ENCODE measurements at places on chromosomes 2 and 18.

DNA sequence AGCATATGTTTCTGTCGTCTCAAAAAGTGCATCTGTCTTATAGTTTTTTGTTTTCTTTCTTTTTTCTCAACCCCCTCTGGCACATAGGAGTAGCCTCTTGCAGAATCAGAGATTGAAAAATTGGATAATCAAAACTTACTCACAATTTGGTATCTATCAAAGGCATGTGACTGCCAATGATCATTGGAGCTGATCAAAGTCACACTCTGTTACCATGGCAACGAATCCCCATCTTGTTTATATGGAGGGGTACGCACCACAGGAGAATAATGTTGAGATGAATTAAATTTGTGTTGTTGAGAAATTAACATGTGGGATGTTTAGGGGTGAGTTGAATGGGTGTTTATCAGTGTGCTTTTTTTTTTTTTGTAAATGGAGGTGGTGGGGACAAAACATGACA, 458.3 kb upstream of the FANCL start:
- no peak for DNase-seq

- DNase-seq, result no peak
Observed at GRCh38 chr2:235961711-235962110, 206.5 kb downstream of the GBX2 start.

GRCh38 chr2:105032476-105032875, 5.4 kb upstream of the MRPS9 start:
- no peak for DNase-seq

GRCh38 chr2:217691920-217692666, 310.7 kb downstream of the TNS1 start:
- DNase-seq, result no peak

- no peak for DNase-seq
Observed at GRCh38 chr2:177754492-177754873, 318.1 kb downstream of the PDE11A start.

GRCh38 chr18:23114171-23114881, 21.0 kb upstream of the CABLES1 start:
- no peak for DNase-seq

- no peak for DNase-seq
Observed at GRCh38 chr2:20930928-20931327, 108.0 kb upstream of the LDAH start.

GRCh38 chr2:37447446-37447845, 103.0 kb downstream of the QPCT start:
- DNase-seq, result no peak

- DNase-seq, result no peak
Observed at GRCh38 chr2:240794178-240794721, 25.8 kb downstream of the KIF1A start.

DNA sequence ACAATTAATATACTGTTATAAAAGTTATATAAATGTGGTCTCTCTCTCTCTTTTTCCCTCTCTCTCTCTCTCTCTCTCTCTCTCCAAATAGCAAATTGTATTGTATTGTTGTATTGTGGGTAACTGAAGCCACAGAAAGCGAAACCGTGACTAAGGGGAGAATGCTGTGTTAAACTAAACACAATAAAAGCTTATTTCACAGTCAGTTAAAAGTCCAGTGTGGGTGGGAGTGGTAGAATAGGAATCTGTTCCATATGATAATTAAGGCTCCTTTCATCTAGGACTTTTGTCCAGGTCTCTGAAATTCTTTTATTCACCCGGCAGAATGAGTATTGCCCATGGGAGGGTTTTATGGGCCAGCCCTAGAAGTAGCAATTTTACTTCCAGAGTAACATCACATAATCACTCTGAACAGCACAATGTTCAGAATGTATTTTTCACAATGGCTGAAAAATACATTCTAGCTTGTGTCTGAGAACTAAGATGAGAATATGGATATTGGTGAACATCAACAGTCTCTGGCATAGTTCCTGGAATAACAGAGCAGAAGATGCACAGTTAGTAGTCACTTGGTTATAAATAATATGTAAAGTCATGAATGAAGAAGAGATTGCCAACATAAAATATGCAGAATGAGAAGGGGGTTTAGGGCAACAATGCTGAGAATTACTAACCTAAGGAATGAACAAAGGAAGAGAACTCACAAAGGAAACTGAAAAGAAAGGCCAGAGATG, 399.1 kb downstream of the PLCL1 start:
- no peak for DNase-seq

DNA sequence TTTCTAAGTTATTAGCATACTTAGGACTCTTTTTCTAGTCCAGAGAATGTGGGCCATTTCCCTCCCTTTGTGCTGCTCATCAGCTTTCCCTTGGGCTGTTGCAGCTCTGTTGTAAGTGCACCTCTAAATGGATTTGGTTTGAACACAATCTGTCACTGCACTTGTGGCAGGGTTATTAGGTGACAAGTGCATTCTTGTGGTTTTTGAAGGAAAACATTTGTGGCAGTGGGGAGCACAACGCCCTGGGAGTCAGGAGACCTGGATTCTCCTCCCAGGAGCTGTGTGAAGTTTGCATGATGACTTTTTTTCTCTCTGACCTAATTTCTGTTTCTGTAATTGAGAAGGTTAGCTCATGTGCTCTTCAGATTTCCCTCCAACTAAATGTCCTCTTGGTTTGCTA, 630.9 kb upstream of the FAM98A start:
- no peak for DNase-seq

DNA sequence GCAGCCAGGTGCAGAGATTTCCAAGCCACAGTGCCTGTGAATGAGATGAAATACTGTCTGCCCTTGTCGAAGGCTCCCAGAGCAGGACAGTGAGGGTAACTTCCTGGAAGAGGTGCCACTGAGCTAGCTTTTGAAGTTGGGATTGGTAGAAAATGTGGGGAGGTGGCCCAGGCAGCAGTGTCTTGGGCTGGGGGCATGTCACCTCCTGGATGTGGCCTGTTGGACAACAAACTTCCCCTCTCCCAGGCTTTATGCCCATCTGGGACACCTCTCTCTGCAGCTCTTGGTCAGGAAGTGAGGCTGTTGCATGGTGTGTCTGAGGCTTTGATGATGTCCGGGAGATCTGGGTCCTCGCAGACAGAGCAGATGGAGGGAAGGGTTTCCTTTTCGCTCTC, 151.4 kb downstream of the DYSF start:
- no peak for DNase-seq

DNA sequence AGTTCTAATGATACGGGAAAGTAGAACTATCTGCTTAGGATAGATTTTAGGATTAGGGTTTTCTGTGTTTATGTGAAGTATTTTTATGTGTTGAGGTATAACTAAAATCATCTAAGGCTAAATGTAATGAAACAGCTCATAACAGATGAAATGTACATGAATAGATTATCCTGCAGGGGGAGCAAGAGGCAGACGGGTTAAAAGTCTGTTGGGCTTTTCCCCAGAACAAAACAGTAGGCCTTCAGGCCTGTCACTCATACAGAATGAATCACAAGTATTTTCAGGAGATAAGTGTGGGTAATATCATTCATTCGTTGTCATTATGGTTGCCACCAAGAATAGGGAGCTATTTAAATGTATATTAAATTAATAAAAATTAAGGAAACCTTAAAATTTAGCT, 107.9 kb upstream of the IL1R2 start:
- DNase-seq, result peak; percentile 39

DNA sequence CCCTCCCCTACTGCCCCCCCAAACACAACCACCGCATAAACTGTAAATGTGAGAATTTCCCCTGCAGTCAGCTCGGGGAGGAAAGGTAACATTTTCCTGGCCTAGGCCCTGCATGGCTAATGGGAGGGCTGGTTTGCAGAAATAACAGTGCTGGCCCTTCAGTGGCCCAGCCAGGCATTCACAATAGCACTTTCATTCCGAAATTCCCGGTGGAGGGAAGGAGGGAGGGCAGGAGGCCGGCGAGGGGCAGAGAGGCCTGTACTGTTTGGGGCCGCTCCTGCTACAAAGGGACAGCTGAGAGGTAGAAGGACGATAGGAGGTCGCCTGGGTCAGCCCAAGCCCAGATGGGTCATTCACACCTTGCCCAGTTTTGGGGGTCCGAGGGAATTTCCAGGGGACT, 11.3 kb downstream of the CYP26B1 start:
- no peak for DNase-seq

DNA sequence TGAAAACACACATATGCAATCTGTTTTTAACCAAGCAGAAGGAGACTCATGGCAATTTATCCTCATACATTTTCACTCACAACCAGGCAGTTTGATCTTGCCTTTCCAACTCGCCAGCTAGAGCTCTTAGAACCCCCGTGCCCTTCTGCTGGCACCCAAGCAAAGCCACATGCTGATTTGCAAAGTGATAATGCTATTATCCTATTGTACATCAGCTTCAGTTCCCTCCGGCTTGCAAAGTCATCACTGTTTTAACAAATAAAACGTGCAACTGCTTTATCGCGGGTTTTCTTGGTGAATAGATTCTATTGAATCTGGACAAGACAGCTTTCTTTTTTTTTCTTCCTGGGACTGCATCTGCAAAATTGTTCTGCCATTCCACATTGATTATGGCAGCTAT, 314.6 kb downstream of the LNPK start:
- no peak for DNase-seq

- DNase-seq, result no peak
Observed at GRCh38 chr2:15893689-15894480, 46.5 kb upstream of the MYCN start.

DNA sequence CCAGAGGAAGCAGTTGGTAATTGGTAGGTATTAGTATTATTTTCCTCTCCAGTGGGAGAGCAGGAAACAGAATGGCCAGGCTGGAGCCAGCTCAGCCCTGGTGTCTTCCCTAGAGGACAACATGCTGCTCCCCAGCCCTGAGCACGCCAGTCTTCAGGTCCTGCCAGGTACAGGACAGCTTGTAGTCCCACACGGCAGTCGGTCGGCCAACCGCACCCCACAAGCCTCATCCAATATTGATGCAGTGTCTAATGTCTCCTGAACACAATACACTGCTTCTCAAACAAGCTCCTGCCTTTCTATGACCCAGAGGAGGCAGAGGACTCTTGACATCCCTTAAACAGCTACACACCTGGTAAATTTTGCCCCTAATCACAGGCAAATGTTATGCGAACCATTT, 71.0 kb upstream of the PPP1CB start:
- no peak for DNase-seq

DNA sequence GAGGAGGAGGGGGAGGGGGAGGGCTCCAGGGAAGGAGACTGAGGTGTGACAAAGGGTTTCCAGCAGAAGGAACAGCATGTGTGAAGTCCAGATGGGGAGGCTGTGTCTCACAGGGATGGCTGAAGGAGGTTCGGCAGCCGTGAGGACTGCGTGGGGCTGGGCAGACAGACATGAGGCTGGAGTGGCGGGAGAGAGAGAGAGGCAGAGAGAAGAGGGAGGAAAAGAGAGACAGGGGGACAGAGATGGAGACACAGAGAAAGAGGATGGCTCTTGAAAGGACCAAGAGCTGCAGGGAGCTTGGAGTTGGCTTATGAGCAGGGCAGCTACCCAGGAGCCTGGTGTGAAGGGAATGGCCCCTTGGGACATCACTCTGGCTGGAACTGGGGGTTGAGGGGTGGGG, 138.9 kb upstream of the ASB18 start:
- DNase-seq, result no peak

GRCh38 chr2:107743274-107743673, 83.4 kb upstream of the RGPD4 start:
- no peak for DNase-seq

- DNase-seq, result no peak
Observed at GRCh38 chr2:163345795-163346573, 389.8 kb downstream of the FIGN start.

- no peak for DNase-seq
Observed at GRCh38 chr2:28088970-28089369, 198.4 kb downstream of the BABAM2 start.

DNA sequence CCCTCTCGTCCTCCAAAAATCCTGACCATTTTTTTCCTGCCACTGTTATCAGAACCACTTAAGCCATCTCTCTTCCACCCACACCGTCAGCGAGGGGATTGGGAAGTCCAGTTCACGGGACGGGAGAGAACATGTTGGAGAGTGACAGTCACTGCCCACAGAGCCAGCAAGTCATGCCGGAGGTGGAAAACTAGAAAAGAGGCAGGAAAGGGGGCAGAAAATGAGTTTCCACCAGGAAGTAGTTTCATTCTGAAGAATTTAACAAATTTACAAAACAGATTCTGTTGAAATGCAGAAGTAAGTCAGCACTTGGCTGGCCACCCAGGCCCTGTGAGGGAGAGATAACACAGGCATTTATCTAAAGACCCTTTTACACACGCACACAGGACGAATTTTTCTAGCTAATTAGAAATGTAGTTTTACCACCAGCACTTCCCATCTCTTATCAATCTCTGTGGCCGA, 431.3 kb downstream of the TSN start:
- DNase-seq, result no peak

GRCh38 chr2:215020283-215020682, 118.1 kb downstream of the ABCA12 start:
- DNase-seq, result no peak

GRCh38 chr2:59413751-59414570, 1139.5 kb downstream of the BCL11A start:
- no peak for DNase-seq

DNA sequence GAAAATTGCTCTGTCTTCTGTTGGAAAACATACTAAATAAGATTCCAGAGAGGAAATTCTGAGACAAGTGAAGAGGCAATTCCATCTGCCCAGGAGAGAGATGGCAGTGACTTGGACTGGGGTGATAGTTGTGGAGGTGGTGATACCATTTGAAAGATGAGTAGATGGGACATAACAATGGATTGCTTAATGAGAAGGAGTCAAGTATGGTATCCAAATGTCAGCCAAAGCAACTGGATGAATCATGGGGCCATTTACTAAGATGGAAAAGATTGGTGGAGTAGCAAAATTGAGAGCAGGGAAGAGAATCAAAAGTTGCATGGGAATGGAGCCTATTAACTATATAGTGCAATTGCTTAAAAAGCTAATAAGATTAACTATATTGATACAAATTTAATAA, 222.1 kb downstream of the ETAA1 start:
- DNase-seq, result no peak

GRCh38 chr2:201580486-201580885, 62.8 kb downstream of the TMEM237 start:
- DNase-seq, result no peak

- no peak for DNase-seq
Observed at GRCh38 chr18:51716277-51716676, 518.8 kb upstream of the MEX3C start.

- no peak for DNase-seq
Observed at GRCh38 chr2:157067562-157067961, 189.9 kb upstream of the GALNT5 start.

DNA sequence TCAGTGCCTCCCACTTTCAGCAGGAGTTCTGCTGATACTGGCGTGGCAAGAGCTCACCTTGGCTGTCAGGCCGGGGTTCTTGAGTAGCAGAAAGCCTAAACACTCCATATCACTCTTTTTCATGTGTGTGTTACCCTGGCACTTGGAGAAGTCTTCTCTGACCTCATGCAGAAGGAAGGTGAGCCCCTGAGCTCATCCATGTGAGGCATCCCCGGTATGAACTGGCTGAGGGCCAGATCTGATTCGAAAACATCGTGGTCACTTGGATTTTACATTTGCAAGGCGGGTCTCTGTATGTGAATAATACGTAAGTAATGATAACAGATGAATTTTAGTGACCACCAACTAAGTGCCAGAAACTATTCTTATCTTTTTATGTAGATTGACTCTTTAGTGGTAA, 93.6 kb downstream of the RAPGEF4 start:
- DNase-seq, result no peak

- DNase-seq, result peak; percentile 98
Observed at GRCh38 chr2:44168681-44169154, at the start of gene PPM1B. Gene PPM1B (plus strand): TSS chr2:44168875. CDS start chr2:44201200, 32,325 bp downstream.
